ENCODE measurements at places on chromosomes 12 and 14.

DNA sequence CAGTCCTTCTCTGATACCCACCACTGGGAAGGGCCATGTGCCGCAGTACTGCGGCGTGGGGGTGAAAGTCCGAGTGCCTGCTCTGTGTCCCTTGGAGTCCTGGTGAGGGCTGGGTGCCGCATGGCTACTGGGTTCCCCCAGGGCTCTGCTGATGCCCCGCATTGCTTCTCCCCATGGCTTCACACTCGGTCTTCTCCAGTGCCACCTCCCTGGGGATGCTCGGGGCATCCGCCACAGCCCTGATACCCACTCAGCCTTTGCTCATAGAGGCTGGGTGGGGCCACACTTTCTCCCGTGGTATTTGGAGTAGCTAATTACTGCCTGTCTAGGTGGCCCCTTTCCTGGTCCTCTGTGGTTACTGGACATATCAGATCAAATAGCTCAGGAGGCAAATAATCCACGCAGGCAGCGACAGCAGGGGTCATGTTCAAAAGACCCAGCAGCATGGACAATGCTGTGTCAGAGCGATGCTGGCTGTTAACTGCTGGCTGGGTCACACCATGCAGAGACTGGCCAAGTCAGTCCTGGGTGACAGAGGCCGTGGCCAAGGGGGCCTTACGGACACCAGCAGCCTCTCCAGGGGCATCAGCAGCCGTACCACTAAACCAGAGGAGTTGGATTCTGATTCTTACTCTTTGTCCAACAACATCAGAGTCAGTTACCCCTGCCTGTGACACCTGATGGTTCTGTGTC lies 106.5 kb downstream of the ADGRD1 start:
- no peak for DNase-seq

GRCh38 chr12:124893792-124894516 lies 20.5 kb downstream of the UBC start:
- no peak for DNase-seq

DNA sequence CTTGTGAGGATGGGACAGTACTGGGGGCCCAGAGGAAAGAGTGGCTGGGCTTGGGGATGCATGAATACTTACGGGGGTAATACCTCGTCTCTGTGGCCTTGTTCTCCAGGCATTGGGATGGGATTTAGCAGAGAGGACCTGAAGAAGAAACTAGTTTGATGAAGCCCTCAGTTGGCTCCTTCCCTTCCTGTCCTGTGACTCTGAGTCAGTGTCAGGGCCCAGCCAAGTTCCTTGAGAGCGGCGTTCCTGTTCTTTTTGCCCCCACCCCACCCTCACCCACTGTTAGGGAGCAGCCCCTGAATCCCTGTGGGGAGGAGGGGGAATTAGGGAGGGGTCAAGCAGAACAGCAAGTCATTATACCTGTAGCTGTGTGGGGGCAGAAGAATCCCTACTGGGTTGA lies 5.2 kb upstream of the LRP1-AS start:
- DNase-seq, result peak; percentile 61

DNA sequence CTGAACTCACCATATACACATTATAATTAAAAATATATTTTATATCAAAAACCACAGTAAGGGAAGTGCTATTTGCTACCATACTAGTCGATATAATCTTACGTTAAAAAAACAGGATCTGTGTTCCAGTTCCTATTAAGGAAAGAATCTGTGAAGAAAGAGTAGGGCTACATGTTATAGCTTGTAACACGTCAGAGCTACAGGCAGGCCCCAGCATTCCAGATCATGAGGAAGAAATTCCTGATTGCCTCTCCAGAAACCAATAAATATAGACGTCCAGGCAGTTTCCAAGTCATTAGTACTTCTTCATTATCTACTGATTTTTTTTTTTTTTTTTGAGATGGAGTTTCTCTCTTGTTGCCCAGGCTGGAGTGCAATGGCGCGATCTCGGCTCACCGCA lies 20.6 kb downstream of the SGPP1 start:
- no peak for DNase-seq

- DNase-seq, result no peak
These were observed 116.3 kb downstream of the RTN1 start for GRCh38 chr14:59754256-59754655.

DNA sequence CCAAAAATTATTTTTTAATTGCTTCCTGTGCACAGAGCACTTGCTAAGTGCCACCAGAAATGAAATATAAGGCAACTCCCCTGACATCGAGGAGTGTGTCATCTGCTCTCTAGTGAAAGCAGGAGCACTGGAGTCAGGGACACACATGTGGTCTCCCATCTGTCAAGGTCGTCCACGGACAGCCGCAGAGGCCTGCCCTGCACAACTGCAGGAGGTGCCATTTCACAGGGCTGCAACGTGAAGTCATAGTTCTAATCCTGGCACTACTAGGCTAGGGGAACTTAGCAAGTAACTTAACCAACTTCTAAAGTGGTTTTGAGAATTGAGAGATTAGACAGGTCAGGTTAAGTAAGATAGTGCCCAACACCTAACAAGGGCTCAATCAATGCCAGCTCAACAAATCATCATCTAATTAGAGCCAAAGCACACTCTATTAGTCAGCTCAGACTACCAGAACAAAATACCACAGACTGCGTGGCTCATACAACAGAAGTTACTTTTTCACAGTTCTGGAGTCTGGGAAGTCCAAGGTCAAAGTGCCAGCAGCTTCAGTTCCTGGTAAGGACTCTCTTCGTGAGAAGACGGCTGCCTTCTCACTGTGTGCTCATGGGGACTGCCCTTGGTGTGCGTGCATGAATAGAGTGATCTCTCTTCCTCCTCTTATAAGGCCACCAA lies 30.7 kb downstream of the FOXN3 start:
- DNase-seq, result peak; percentile 31

- no peak for DNase-seq
These were observed 487.5 kb upstream of the TMEM132C start for GRCh38 chr12:127779301-127780045.

DNA sequence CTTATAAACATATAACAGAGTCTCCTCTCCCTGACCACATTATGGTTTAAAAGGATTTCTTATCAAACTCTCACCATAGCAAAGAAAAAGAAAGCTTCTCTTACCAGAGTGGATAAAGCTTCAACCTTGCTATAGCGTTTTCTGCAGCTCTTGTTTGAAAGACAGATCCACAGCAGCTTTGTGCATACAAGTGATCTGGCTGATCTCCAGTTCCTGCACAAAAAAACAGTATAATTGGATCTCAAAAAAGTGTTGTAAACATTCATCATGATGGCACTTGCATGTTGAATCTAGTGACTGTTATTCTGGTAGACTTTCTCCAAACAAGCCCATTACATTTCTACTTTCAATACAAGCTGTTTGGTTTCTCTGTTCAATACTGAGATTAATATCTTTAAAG lies 178.9 kb upstream of the MGAT4C start:
- DNase-seq, result no peak

DNA sequence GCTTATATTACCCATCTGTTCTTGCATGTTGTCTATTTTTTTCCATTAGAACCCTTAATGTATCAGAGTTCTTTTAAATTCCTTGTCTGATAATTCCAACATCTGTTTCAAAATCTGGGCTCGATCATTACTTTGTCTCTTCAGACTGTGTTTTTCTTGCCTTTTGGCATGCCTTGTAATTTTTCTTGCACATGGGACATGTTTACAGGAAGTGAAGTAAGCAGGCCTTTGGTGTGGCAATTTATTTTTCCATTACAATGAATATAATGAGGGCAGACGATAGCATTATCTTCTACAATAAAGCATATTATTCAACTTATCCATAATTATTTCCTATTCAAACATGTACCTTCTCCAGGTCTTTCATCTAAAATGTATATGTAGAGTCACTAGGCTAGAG lies 48.3 kb downstream of the STXBP6 start:
- peak; percentile 16 for DNase-seq

DNA sequence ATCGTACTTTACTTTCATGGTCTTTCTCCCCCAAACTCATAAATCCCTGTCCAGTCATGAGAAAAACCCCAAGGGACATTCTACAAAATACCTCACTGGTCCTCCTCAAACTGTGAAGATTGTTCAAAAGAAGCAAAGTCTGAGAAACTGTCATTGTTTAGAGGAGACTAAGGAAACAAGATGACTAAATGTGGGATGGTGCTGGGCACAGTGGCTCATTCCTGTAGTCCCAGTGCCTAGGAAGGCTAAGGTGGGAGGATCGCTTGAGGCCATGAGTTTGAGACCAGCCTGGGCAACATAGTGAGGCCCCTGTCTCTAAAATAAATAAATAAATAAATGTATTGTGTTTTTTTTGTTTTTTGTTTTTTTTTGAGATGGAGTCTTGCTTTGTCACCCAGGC lies 74.2 kb upstream of the SCAF11 start:
- no peak for DNase-seq

GRCh38 chr12:43736927-43737440 lies 21.6 kb downstream of the PUS7L start:
- no peak for DNase-seq

- no peak for DNase-seq
These were observed 10.2 kb upstream of the TCP11L2 start for GRCh38 chr12:106292339-106292738.

DNA sequence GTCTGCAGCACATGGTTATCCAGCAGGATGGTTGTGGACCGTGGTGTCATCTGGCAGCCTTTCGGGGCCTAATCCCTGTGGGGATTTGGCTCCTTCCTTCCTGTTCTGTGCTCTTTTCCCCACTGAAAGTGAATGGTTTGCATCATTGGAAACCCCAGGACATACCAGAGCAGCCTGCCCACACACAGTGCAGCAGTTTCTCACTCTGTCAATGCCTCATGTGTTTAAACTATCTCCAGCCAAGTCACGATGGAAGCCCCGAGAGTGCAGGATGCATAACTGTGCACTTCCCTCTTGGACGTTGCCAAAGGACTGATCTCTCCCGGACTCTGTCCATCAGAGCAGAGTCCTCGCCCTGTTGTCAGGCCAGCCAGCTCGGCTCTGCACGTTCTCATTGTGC lies 29.0 kb upstream of the AMN start:
- peak; percentile 92 for DNase-seq

DNA sequence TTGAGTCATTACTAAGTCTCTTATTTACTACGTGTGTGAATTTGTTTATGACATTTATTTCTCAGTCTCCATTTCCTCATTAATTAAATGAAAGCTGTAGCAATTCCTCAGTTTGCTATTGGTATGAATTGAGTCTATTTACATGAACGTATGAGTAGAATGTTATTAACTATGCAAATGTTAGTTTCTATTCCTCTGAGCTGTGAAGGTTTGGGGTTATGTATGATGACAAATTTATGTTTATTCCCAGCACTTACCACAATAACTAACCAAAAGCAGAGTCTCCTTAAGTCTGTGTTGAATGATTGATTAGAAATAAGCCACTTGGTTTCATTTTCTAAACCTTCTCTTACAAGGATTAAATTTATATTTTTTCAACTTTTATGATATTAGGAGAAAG lies 1340.9 kb downstream of the FSCB start:
- no peak for DNase-seq

GRCh38 chr14:91901449-91902226 lies 34.3 kb upstream of the TC2N start:
- DNase-seq, result peak; percentile 35

DNA sequence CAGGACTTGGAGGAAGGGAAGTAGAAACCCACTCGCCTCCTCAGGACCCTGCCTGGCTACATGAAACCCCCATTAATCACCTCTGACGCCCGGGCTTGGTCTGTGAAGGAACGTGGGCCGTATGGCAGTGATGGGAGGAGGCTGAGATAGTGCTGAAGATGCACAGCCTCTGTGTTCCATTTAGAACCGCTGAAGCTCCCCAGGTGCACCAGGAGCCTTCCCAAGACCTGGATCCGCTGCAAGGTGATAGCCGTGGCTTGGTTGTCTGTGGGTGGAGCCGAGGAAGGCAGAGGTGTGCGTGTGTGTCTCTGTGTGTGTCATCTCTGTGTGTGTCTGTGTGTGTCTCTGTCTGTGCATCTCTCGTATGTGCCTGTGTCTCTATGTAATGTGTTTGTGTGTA lies 293.1 kb downstream of the CACNA1C start:
- no peak for DNase-seq

DNA sequence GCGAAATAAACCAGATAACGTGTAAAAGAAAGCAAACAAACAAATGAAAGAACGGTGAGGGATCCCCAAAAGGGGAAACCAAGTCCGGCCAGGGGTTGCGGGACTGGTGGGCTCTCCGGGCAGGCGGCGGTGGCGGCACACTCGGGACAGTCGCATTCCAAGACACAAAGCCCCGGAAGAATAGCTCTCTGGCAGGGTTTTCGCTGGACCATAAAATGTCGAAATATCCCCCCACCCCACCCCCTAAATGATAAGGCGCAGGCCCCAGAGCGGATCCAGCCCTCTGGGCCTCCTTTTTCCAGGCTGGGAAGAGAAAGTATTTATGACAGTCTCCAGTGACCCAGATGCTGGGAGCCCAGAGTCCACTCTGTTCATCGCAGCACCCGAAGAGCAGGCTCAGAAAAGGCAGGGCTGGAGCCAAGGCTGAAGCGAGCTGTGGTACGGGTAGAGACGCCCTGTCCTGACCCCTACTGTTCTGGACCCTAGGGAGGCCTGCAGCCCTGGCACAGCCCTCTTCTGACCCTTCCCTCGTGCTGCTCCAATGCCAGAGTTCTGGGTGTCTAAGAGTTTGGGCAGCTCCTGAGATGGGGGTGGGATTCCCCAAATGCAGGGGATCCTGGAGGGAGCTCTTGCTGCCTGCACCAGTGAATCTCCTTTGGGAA lies 2.1 kb upstream of the HOXC8 start:
- DNase-seq, result no peak

GRCh38 chr12:116306506-116306905 lies 29.0 kb upstream of the MED13L start:
- no peak for DNase-seq

DNA sequence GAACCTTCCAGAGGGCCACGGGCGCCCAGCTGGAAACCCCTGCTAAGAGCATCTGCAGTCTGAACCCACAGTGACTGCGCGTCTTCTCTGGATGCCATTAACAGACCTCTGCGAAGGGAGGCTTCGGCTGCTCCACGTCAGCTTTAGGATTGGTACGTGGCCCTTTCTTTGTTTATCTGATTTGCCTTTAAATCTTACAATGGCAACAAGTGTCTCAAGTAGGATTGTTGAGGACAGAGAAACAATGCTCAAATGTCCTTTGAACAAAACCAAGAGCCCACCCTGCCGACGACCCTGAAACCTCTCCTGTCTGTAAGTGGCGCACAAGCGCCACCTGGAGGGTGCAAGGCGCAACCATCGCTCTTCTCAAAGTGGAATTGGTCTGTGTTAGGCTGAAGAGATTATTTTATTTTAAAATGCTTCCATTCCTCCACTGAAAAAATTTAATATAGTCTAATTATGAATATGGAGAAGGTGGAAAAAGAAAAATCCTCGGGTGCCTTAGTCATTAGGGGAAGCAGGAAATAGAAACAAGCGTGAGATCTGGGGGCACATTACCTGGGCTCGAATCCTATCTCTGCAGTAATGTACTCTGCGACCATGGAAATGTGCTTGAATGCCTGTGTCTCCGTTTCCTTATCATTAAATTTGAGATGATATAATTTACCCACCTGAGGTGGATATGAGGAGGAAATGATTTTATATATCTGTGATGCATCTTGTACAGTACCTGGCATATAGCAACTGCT lies 82.6 kb upstream of the PTPRB start:
- DNase-seq, result peak; percentile 72

All from AG20443 (cell line).